Endothelial cell (in vitro differentiated cells): ENCODE measurements at places on chromosomes 7 and 10. TPM values are rescaled to one million over a fixed set of nuclear protein-coding genes. Genes with fewer than 3 reads are reported as not detected.

The GJC3 gene
- 1.8 TPM for total RNA-seq

The SPDYE2 gene
- not detected for total RNA-seq

The VWA2 gene
- 2.4 TPM for total RNA-seq

The SEPHS1 gene
- total RNA-seq: 74.9 TPM

The AOC1 gene
- 0.41 TPM for total RNA-seq

The SUN1 gene
- 150 TPM for total RNA-seq

The AEBP1 gene
- total RNA-seq: 22.2 TPM

The PRXL2A gene
- 147 TPM for total RNA-seq

The WDR86 gene
- total RNA-seq: 57.0 TPM

The ANKRD7 gene
- 2.8 TPM for total RNA-seq

The SLC26A3 gene
- total RNA-seq: not detected

The CREB5 gene
- total RNA-seq: 5.6 TPM

GRCh38 chr7:94529516-94529915 lies 19.9 kb downstream of the CASD1 start:
- no peak for DNase-seq

GRCh38 chr7:99156649-99157048 lies 12.7 kb upstream of the SMURF1 start:
- no peak for DNase-seq

GRCh38 chr10:119415536-119416503 lies 126.7 kb downstream of the RGS10 start:
- DNase-seq: no peak

DNA sequence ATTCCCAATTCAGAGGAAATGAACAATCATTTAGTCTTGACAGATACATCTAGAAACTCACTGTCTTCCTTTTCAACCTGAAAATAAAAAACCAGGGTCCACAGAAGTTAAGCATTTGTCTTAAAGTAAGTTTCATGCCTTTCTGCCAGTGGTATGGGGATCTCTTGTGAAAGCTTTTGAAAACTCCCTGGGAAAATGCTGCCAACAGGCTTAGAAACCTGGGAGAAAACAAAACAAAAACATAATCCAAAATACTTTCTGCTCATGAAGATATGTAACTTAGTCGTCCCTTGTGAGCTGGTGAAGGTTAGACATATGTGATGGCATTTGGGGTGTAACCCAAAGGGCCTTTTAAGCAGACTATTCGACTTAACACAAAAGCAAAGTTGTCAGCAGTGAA lies 66.4 kb upstream of the ZNF438 start:
- no peak for DNase-seq

GRCh38 chr10:5999440-6000165 lies 22.3 kb upstream of the IL15RA start:
- no peak for DNase-seq

GRCh38 chr7:100818825-100819224 lies 8.5 kb downstream of the EPHB4 start:
- no peak for DNase-seq

DNA sequence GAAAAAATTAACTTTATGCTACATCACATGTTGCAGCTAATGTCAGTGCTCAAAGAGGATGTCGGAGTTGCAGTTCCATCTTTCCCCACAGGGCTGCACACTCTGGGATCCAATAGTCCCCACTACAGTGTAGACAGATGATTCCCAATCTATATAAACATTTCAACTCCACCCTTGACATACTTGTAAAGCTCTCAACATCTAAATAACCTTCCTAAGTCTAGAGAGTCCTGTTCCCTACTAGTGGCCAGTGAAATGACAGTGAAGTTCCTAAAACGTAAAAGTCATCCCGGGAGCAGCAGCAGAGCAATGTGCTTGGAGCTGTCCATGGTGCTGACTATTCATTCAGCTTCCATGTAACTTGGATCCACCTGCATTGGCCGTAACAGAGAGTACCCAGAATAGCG lies 145.1 kb downstream of the GRM8 start:
- DNase-seq: peak; percentile 76

GRCh38 chr7:92767437-92767836 lies 68.9 kb downstream of the CDK6 start:
- DNase-seq: no peak

DNA sequence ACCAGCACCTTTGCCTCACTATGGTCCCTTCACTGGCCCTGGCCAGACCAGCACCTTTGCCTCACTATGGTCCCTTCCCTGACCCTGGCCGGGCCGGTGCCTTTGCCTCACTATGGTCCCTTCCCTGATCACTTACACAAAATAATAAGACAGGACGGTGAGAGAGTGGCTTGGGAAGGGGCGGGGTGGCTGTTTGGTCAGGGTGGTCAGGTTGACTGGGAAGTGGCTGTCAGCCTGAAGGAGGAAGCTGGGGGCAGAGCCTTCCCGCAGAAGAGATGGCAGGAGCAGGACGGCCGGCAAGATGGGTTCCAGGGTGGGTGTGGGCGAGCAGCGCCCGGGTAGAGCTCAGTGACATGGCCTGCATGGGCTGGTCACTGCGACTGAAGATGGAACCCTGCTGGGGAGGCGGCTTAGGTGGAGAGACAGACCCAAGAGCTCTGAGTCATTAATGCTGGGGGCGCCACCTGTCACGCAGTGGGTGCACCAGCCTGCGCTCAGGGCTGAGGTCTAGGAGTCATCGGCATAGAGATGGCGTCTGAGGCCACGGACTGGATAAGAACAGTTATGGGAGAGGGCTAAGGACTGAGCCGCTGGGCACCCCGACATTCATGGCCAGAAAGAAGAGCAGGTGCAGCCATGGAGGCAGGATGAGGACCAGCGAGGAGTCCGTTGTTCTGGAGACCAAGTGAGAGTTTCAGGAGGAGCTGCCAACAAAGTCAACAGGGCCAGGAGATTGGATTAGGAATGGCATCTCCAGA lies 91.8 kb downstream of the CHST15 start:
- DNase-seq: no peak

DNA sequence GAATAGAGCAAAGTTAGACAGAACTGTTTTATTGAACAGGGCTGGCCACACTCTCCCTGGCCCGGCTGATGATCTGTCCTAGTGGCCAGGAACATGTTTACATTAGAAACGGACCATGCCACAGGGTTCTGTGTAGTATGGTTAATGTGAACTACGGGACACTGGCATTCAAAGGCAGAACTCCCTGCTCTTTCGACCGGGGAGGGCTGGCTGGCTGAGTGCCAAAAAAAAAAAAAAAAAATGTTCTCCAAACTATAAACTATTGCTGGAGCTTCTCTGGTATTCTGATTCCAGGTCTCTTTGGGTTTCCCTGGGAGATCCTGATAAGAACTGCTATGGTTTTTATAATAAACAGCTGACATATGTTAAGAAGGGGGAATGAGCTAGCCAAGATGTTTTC lies 1262.6 kb upstream of the SORCS1 start:
- no peak for DNase-seq

DNA sequence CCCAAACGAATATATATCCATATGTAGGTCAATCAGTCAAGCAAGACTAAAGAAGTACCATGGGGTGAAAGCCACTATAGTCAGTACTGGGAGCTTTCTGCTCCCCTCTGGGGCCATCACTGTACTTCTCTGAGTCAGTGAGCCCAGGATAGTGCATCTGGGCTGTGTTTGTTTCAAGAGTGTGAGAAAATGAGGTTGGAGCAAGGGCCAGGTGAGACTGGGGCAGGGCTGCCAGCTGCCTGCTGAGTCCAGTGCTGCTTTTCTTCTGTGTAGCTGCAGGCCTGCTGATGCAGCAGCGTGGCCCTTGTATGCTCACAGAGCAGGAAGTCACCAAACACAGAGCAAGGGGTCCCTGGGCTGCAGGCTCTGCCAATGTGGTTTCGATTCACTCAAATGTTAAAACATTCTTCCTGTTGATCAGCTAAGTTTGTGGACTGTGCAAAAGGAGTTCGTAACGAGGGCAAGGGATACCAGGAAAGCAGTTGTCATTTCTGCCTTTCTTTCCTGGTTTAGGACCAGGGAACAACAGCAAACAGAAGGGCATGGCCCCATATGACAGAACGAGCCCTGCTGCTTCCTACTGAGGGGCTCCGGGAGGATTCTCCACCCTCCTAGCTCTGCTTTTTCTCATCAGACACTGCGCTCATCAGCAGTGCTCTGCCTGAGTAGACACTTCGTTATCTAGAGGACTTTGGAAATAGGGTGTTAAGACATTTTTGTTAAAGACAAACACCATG lies 65.4 kb upstream of the TNS3 start:
- no peak for DNase-seq

DNA sequence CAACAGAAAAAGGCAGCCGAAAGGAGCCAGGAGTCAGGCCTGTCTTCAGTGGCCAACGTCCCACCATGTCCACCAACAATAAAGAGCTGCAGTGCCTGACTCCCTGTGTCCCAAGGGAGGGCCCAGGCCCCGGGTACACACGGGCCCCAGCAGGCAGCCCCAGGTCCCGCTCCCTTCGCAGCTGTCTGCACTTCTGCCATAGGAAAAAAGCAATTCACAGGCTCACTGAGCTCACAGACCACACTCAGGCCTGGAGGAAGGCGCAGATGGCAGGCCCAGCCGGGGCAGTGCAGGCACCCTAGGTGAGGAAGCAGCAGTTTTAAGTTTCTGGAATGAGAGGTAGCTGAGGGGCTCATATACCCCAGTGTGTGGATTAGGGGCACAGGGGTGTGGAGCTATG lies 100.5 kb downstream of the PRKAG2 start:
- no peak for DNase-seq

- peak; percentile 18 for DNase-seq
These were observed 47.6 kb downstream of the SLIT1 start for GRCh38 chr10:97138174-97138573.

DNA sequence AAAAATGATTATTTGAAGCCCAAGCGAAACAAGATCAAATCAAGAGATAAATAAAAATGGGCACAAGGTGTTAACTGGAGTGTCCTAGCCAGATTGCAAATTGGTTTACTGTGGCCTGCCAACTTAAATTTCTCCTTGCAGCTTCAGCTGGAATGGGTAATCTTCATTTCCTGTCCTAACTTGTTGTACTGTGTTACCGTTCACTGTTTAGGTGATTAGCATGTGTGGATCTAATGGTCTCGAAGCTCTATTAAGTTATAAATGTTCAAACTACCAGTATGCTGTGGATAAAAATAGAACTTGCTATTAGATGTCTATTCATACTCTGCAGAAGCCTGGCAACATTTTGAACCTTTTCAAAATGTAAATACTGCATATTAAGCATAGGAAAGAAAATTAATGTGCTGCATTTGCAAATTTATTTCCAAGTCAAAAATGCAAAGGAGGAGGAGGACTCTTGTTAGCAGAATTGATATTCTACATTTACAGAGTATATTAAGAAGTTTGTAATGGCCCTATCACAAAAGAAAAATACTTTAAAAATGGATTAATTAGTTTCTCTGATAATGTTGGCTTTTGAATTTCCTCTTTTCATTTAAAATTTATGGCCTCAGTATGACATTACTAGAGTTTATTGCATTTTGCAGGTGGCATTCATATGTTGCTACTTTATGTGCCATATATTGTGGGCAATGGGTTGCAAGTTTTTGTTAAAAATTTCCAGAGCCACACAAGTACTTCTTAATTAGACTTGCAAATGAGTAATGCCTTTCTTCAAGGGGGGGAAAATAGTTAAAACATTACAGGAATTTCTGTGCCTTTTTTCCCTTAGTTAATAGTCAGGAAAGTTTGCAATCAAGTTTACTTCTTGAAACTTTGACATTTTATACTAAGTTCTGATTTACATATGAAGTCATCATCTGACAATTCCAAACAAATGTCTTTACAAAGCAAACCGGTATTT lies 92.1 kb downstream of the CABCOCO1 start:
- no peak for DNase-seq

DNA sequence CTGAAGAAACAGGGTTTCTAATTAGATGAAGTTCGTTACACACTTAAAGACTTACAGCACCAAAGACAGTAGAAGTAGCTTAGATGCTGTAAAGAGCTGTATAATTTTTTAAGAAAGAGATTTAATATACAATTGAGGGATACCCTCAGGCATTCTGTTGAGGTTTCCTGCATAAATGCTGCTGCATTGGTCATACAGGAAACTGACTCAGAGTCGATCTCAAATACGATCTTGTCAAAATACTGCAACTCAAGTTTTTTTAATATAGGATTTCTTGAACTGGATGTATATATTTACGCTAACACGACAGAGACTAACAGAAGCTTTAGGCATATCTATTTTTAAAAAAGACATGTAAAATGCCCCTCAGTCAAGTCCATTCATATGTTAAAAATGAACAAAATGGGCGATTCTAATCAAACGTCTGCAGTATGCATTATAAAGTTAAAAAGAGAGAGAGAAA lies 2.4 kb upstream of the ARID5B start:
- DNase-seq: no peak

DNA sequence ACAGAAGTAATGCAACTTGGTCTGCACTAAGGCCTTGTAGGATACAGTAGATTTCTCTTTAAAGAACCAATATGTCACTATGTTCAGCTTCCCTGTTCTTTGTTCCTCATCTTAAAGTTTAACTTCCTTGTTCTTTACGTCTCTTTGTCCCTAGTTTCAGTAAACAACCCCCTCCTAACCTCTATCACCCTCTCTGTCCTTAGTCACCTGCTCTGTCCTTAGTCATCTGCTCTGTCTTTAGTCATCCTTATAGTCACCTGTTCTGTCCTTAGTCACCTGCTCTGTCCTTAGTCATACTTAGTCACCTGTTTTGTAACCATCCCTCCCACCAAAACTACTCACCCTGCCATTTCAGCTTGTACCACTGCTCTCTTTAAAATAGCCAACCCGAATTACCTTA lies 144.6 kb upstream of the TMEM106B start:
- DNase-seq: no peak

GRCh38 chr10:71667387-71667752 lies 52.2 kb downstream of the C10orf105 start:
- DNase-seq: no peak

GRCh38 chr7:141073173-141073640 lies 657 bp upstream of the TMEM178B start:
- DNase-seq: peak; percentile 78

- DNase-seq: no peak
These were observed 8.6 kb upstream of the PLAU start for GRCh38 chr10:73902351-73902750.

DNA sequence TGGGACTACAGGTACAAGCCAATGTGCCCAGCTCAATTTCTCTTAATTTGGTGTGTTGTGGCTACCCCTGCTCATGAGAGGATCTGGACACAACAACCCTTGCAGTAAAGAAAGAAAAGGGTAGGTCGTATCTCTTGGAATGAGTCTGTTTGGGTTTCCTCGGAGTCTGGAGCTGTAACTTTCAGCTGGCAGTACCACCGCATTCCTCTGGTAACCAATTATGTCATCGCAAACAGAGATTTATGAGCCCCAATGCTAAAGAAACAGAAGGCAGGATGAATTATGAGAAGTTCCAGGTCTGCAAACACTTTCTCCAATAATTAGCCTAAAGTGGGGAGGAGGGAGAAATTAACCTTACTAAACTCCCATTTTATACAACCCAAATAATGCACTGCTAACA lies 186.6 kb upstream of the NRP1 start:
- no peak for DNase-seq
